Natural killer cell (primary cell): ENCODE measurements at places on chromosomes 3 and 15. TPM values are rescaled to one million over a fixed set of nuclear protein-coding genes. Genes with fewer than 3 reads are reported as not detected.
A peak's percentile ranks its signal among the peaks of the same experiment; 100 is the strongest.

DNA sequence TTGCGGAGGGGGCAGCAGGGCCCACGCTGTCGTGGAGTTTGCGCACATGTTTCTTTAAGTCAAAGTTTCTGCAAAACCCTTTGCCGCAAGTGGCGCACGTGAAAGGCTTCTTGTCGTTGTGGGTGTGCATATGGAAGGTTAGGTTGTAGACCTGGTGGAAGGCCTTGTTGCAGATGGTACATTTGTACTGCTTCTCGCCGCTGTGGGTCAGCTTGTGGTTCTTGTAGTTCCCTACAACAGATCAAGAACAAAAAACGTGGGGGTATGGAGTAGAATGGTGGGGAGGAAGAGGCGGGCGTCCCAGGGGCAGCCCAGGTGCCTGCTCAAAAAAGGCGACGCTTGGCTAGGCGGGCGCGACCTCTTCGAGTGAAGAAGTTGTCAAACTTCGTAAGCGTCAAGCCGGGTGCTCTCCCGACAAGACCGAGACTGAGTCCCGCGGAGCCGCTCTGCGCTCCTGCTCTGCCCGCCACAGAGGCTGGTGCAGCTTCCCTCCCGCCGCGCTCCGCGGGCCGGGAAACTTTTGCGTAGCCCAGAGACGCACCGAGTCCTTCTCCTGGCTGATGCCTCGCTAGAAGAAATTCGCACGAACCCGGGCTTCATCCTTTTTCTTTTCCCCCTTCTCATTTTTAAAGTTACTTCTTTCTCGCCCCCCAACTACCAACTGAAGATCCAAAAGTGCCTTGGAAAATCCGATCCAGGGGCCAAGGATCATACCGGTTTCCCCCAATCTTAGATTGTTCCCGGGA lies 3.1 kb downstream of the FEZF2 start:
- DNase-seq: no peak
- no peaks in the 10 kb centered on the region for H3K36me3 ChIP-seq
- H3K4me3 ChIP-seq: no peak overlapping the region
- peaks cover 35% of the 10 kb centered on the region for H3K27me3 ChIP-seq

DNA sequence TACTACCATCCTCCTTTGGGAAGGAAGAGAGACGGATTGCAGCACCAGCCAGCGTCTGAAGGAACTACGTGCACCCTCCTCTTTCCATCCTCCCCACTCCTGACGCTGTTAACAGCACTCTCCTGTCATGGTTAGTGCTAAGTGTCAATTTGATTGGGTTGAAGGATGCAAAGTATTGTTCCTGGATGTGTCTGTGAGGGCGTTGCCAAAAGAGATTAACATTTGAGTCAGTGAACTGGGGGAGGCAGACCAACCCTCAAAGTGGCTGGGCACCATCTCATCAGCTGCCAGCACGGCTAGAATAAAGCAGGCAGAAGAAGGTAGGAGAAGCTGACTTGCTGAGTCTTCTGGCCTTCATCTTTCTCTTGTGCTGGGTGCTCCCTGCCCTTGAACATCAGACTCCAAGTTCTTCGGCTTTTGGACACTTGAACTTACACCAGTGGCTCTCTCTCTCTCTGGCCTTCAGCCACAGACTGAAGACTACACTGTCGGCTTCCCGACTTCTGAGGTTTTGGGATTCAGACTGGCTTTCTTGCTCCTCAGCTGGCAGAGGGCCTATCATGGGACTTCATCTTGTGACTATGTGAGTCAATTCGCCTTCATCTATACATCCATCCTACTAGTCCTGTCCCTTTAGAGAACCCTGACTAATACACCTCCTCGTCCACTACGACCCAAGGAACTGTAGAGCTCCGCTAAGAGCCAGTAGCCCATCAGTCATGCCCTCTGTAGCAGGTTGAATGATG lies 128.2 kb upstream of the HES1 start:
- H3K27ac ChIP-seq: no peak overlapping the region
- peaks cover 9% of the 10 kb centered on the region for H3K4me1 ChIP-seq
- no peak for DNase-seq

- H3K4me1 ChIP-seq: no peaks in the 10 kb centered on the region
- DNase-seq: no peak
- no peaks in the 10 kb centered on the region for H3K27me3 ChIP-seq
- H3K27ac ChIP-seq: no peak overlapping the region
- H3K4me3 ChIP-seq: no peak overlapping the region
- no peaks in the 10 kb centered on the region for H3K36me3 ChIP-seq
These were observed 33.3 kb upstream of the CGNL1 start for GRCh38 chr15:57343048-57343447.

- H3K4me1 ChIP-seq: no peaks in the 10 kb centered on the region
- H3K27ac ChIP-seq: no peak overlapping the region
- DNase-seq: no peak
- no peak overlapping the region for H3K4me3 ChIP-seq
These were observed 36.2 kb upstream of the FLNB start for GRCh38 chr3:57971975-57972374.

DNA sequence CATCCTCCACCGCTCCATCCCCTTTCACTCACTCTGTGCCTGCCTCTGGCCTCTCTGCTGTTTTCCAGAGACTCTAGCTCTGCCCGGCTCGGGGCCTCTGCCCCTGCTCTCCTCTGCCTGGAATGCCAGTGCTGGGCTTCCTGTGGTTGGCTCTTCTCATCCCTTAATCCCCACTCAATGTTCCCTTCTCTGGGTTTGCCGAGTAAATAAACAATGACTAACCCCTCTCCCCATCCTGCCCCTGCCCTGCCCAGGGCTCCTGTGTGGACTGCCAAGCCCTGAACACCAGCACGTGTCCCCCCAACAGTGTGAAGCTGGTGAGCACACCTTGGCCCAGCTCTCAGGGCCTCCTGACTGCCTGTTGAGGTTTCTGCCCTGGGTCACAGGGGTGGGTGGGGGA lies 12.2 kb downstream of the STAB1 start:
- no peak overlapping the region for H3K4me3 ChIP-seq
- no peaks in the 10 kb centered on the region for H3K27me3 ChIP-seq
- H3K4me1 ChIP-seq: no peaks in the 10 kb centered on the region
- H3K27ac ChIP-seq: no peak overlapping the region

GRCh38 chr3:56126632-56127031 lies 341.6 kb downstream of the ERC2 start:
- H3K36me3 ChIP-seq: no peaks in the 10 kb centered on the region
- H3K27ac ChIP-seq: no peak overlapping the region
- no peaks in the 10 kb centered on the region for H3K4me1 ChIP-seq
- no peaks in the 10 kb centered on the region for H3K27me3 ChIP-seq
- no peak for DNase-seq
- H3K4me3 ChIP-seq: no peak overlapping the region

DNA sequence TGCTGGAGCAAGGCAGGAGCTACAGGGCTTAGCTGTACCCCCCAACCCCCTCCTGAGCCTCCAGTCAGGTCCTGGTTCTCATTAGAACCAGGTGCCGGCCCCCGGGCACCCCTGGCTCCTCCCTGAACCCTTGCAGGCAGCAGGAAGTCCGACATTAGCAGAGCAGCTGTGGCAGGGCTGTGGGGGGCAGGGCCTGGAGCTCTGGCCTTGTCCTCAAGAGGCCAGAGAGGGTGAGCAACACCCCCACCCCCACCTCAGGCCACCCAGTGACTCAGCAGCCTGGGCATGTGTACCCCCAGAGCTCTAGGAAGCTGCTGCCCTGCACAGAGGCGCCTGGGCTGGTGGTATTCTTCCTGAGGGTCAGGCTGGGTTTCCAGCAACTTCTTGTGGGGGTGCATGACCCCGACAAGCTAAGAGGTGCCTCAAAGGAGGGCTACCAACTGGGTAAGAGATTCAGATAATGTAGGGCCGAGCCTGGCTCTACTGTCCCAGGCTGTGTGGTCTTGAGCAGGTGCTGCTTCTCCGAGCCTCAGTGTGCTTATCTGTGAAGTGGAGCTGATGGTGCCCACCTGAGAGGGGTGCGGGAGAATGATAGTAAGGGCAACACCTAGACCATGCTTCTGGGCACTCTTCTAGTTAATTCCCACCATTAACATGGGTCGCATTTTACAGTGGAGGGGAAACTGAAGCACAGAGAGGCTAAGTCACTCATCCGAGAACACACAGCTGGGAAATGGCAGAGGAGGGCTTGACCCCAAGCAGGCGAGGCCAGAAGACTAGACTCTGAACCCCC lies 16.0 kb downstream of the H1-8 start:
- H3K27ac ChIP-seq: peak overlapping the region; percentile 22
- H3K4me1 ChIP-seq: peaks cover 60% of the 10 kb centered on the region
- no peak for DNase-seq
- H3K4me3 ChIP-seq: no peak overlapping the region

GRCh38 chr3:15292765-15293522 lies 39.4 kb downstream of the SH3BP5 start:
- H3K27me3 ChIP-seq: no peaks in the 10 kb centered on the region
- DNase-seq: no peak
- H3K27ac ChIP-seq: peak overlapping the region; percentile 80
- H3K4me3 ChIP-seq: no peak overlapping the region
- peaks cover 1% of the 10 kb centered on the region for H3K36me3 ChIP-seq

DNA sequence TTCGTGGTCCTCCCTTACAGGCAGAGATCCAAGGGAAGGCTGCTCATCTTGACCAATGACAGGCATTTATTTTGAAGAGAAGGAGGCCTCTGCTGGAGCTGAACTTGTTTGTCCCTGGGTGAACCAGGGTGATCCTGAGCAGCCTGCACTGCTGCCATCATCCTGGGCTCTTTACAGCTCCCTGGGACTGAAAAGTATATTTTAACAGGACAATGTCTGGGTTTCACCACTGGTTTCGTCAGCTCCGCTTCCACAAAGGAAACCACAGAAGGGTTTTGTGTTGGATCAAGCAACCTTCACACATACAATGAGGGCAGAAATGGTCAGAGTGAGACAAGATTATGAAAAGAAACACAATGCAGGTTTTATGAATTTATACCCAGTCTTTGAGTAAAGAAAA lies 400.7 kb upstream of the TPM1 start:
- H3K4me3 ChIP-seq: no peak overlapping the region
- H3K27ac ChIP-seq: no peak overlapping the region
- no peaks in the 10 kb centered on the region for H3K27me3 ChIP-seq
- H3K36me3 ChIP-seq: no peaks in the 10 kb centered on the region
- peaks cover 2% of the 10 kb centered on the region for H3K4me1 ChIP-seq

DNA sequence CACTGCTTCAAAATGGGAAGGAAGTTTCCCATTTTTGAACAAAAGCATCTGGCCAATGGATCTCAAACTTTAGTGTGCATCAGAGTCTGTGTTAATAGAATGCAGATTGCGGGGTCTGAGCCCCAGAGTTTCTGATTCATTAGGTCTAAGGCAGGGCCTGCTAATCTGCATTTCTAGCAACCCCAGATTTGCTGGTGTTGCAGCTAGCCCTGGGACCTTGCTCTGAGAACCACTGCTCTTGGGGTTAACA lies 30.7 kb upstream of the USP3 start:
- H3K4me1 ChIP-seq: peaks cover 29% of the 10 kb centered on the region
- no peaks in the 10 kb centered on the region for H3K27me3 ChIP-seq
- H3K27ac ChIP-seq: peak overlapping the region; percentile 66
- DNase-seq: no peak
- H3K36me3 ChIP-seq: no peaks in the 10 kb centered on the region
- no peak overlapping the region for H3K4me3 ChIP-seq

DNA sequence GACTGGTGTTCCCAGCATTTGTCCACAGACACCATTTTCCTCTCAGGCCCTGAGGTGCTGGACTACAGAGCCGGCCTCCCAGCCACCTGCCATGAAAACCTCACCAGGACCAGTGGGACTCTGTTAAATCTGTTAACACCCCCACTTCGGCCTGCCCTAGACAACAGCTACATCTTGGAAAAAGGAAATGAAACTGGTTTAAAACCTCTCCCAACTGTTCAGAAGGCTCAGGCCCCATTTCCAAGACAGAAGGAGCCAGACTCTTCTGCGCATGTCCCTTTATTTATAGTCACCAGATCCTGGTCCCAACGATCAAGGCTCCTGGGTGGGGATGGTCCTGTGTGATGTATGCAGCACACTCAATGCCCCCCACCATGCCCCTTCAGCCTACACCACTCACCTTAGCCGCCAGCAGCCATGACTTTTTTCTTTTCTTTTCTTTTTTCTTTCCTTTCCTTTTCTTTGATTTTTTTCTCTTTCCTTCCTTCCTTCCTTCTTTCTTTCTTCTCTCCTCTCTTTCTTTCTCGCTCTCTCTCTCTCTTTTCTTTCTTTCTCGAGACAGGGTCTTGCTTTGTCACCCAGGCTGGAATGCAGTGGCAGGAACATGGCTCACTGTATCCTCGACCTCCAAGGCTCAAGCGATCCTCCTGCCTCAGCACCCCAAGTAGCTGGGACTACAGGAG lies 25.5 kb upstream of the FLNB start:
- H3K4me1 ChIP-seq: peaks cover 25% of the 10 kb centered on the region
- no peak overlapping the region for H3K27ac ChIP-seq
- H3K27me3 ChIP-seq: no peaks in the 10 kb centered on the region
- H3K36me3 ChIP-seq: no peaks in the 10 kb centered on the region
- no peak overlapping the region for H3K4me3 ChIP-seq

GRCh38 chr3:129521611-129522010 lies 6.8 kb upstream of the RHO start:
- no peak overlapping the region for H3K4me3 ChIP-seq
- H3K36me3 ChIP-seq: no peaks in the 10 kb centered on the region
- no peaks in the 10 kb centered on the region for H3K27me3 ChIP-seq
- no peak for DNase-seq
- no peak overlapping the region for H3K27ac ChIP-seq

GRCh38 chr3:188948281-188948996 lies 223.3 kb upstream of the TPRG1 start:
- H3K36me3 ChIP-seq: no peaks in the 10 kb centered on the region
- H3K4me3 ChIP-seq: no peak overlapping the region
- H3K27ac ChIP-seq: peak overlapping the region; percentile 57
- H3K4me1 ChIP-seq: peaks cover 17% of the 10 kb centered on the region
- peaks cover 8% of the 10 kb centered on the region for H3K27me3 ChIP-seq

DNA sequence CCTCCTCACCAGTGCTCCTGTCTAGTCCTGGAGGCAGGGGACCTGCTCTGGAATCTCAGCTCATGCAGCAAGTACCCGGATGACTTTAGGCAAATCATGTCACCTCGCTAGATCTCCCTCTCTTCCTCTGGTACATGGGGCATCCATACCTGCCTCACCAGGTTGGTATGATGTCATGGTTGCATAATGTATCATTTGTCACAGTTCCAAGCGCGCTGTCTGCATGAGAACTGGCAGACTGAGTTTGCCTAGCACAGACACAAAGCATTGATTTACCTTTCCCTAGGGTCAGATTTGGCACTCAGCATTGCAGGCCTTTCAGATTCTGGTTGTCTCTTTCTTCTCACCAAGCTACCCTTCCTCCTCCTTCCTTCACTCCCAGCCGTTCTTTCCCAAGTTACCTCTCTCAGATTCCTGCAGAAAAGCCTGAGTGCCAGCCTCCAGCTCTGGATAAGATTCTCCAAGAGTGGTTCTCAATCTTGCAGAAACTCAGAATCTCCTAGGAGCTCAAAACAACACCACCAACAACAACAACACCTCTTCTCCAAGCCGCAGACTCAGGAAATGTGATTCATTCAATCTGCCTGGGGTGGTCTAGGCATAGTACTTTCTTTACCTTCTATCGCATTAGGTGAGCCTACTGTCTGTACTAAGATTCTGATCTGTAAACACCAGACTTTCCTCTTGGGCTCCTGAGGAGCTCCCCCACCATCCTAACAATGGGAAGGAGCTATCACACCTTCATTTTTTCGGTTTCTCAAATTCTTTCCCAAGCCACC lies 29.5 kb downstream of the FAM43A start:
- peak; percentile 37 for DNase-seq
- peak overlapping the region; percentile 71 for H3K27ac ChIP-seq
- H3K4me1 ChIP-seq: peaks cover 27% of the 10 kb centered on the region

MAPKBP1 gene
- 49.0 TPM for total RNA-seq

CPNE9 gene
- 0.43 TPM for total RNA-seq

TRPM1 gene
- not detected for total RNA-seq

CCNB2 gene
- total RNA-seq: 1.1 TPM

ZNF385D gene
- 0.25 TPM for total RNA-seq
